ENCODE measurements at places on chromosomes 7 and 10.

- no peak for DNase-seq
These were observed 44.9 kb downstream of the MCU start for GRCh38 chr10:72736828-72737220.

GRCh38 chr10:21926949-21927348, 76.6 kb downstream of the DNAJC1 start:
- DNase-seq, result no peak

DNA sequence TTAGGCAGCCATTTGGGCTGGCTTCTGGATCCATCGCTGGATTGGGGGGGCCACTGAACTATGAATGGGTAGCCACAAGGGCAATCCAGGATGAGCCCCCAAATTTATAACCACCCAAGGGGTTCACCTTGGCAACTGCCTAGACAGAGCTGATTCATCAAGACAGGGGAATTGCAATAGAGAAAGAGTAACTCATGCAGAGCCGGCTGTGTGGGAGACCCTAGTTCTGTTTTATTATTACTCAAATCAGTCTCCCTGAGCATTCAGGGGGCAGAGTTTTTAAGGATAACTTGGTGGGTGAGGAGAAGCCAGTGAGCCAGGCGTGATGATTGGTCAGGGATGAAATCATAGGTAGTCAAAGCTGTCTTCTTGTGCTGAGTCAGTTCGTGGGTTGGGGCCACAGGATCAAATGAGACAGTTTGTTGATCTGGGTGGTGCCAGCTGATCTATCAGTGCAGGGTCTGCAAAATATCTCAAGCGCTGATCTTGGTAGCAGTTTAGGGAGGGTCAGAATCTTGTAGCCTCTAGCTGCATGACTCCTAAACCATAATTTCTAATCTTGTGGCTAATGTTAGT, 57.9 kb downstream of the DNAJB9 start:
- DNase-seq, result no peak

DNA sequence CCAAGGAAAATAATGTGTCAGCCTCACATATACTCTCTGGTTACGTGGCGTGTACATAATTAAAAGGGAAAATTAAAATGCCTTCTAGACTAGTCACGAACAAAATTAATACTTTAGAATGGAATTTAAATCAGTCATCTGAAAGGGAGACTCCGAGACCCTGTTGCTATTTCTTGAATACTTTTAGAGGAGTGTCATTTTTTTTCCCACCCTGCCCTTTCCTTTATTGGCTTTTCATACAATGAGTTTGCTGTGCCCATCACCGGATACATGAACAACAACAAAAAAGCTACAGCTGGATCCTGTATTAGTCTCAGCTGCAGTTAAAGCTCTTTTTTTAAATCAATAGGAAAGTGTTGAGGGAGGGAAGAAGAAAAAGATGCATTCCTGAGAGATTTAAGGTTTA, 20.1 kb downstream of the CYTH3 start:
- DNase-seq, result no peak

- no peak for DNase-seq
These were observed 228.4 kb downstream of the TRIL start for GRCh38 chr7:28729727-28730126.

- no peak for DNase-seq
These were observed 135.2 kb downstream of the CUX1 start for GRCh38 chr7:101952355-101953247.

GRCh38 chr7:21587139-21587784, 44.4 kb downstream of the DNAH11 start:
- DNase-seq, result no peak

DNA sequence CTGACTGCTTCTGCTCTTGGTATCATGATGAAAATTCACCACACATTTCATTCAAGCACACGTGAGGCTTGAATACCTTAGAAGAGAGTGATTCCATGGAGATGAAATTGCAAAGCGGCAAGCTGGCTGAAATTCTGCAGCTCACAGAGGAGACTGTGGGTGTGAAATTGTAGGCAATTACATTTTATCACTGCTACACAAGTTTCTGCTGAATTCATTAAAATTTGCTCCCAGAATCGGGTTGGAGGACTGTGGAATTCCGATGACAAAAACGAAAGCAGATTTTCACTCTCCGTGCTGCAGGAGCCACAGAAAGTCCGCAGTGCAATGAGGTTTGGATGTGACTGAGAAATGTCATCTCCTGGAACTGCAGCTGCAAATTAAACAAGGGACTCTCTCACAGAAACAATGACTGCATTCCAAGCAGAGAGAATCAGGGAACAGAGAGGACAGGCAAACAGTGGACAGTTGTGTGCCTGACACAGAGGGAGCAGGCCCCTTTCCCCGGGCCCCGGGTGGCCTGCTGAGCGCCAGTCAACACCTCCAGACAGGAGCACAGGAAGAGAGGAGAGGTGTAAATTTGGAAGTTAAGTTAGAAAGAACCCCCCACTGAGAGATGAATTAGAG, 109.1 kb downstream of the C10orf90 start:
- no peak for DNase-seq

DNA sequence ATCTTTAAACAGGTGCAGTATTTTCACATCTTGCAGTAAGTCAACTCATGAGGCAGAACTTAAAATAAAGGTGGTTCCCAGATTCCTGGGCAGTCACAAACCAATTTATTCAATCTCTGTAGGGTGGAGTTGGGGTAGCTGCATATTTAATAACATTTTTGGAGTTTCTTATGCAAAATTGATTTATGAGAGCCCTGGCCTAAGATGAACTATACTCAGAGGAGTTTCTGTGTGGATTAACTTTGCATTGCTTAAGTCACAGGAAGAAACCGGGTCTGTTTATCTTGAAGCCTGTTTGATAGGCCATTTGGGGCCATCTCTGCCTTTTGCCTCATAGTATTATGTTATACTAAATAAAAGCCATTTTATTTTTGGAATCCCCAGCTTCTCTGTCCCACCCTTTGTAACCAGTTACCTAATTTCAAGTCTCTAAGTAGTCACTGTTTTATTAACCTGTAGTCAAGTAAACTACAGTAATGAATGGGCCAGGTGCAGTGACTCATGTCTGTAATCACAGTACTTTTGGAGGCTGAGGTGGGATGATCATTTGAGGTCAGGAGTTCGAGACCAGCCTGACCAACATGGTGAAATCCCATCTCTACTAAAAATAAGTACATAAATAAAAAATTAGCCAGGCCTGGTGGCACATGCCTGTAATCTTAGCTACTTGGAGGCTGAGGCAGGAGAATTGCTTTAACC, 104.4 kb upstream of the FAM3C start:
- no peak for DNase-seq

DNA sequence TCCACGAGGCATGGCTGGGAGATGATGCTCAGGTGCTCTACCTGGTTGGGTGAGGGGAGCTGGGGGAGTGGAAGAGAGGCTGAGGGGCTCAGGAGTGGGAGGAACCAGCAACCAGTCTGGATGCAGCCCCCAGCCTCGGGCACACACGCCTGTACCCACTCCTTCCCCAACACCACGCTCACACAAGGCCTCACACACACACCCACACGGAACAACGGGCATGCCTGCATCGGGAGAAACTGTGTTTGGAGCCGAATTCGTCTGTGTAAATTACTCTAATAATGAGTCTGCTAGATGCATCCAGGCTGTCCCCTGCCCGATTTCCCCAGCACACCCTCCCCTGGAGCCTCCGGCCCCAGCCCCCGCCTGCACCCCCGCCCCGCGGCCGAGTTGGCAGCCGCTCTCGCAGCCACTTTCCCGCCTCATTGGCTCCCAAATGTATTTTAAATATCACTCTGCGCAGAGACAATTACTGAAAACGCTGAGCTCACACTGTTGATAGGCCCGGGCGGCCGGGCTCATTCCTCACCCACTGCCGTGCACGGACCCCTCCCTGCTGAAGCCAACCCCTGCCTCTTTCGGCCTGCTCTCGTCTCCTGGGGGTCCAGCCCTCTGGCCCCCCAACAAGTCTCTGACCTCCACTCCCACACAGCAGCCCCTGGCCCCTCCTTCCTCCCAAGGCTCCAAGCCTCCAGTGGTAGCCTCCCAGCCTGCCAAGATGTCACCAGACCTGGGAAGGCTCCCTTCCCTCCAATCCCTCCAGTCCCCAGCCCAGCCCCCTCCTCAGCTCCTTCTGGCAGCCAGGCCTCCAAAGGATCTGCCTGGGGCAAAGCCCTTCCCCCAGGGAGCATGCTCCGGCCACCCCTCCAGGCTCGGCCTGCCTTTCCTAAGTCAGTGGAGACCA, 11.1 kb downstream of the H2BK1 start:
- peak; percentile 37 for DNase-seq

DNA sequence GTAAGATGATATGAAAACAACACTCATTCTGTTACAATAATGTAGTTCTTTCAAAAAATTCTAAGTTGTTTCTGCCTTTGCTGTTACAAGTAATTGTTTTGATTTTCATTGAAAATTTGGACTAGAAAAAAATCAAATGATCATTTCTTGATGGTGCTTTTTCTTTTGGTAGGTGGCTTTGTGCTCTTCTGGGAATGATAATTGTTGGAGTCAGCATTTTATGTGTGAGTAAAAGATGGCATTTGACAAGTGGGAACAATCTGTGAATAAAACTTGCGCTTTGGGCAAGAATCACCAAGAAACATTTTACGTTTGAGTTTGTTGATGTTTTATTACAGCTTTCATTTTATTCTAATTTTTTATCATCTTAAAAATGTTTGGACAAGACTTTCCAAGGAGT, 25.9 kb downstream of the SLC18A2 start:
- DNase-seq, result no peak

- DNase-seq, result no peak
These were observed 158.1 kb downstream of the AGMO start for GRCh38 chr7:15403751-15404150.

- DNase-seq, result peak; percentile 43
These were observed 963.4 kb downstream of the CNTNAP2 start for GRCh38 chr7:147079921-147080420.

DNA sequence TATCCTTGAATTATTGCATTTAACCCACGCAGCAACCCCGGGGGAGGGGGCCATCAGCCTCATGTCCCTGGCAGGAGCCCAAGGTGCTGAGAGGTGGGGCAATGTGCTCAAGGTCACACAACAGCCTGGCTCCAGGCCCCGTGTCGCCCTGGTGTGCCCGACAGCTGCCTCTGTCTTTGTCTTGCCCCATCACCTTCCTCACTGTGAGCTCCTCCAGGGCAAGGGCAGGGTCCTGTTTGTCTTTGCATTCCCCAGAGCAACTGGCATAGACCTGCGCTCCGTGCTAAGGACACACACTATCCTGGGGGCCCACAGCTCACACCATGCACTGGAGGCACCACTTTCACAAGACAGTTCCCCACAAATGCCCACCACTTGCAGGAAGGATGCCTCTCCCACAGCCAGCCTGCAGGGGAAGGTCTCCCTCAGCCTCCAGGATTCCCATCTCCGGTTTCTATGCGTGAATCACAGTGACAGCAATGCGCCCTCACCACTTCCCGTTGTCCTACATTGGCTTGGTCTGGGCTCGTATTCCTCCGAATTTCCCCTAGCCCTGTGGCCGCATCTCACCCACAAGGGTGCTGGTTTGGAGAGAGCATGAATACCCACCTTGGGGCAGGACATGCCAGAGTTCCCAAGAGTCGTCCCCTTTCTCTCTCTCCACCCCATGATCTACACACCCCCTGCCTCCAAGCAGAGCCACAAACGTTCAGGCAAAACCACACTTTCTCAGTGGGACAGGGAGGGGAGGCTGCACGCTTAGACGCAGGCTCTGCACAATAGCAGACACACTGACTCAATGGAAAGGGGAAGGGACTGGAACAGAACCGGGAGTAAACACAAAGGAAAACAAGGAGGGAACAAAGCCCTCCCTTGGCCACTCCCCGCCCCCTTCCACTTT, 10.3 kb downstream of the ITPRIP start:
- peak; percentile 82 for DNase-seq

DNA sequence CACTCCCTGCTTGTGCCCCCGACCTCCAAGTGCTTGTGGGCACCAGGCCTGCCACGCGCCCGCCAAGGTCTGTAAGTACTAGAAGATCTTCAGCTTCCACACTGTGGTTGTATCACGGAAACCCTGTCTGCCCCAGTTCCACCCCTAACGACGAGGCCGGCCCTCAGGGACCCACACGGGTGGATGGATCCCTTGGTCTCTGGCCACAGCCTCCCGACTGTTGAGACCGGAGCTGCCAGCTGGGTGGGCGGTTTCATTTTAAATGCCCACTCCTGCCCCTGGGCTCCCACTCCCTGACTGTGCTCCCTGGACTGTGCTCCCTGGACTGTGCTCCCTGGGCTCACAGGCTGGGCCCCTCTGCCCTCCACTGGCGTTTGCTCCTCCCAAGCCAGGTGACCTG, 50.1 kb downstream of the DPYSL4 start:
- DNase-seq, result no peak

DNA sequence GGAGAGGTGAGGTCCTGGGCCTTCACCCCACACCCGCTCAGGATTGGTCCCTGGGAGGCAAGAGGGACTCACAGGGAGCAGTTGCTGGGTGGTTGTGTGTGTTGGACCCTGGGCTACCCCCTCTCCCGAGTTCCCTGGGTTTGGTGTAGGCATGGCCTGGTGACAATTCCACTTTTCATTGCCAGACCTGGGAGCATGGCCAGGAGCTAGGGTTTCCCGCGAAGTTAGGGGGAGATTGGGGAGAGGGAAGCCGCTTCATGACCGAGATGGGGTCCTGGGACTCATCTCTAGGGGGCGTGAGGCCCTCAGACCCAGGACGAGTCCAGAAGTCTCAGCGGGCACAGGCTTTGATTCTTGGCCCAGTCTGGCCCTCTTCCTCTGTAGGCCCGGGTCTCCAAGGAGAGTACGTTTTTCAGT, 606 bp downstream of the PALD1 start:
- peak; percentile 30 for DNase-seq

- DNase-seq, result no peak
These were observed 200.8 kb upstream of the PPP2R2D start for GRCh38 chr10:131700032-131700431.

DNA sequence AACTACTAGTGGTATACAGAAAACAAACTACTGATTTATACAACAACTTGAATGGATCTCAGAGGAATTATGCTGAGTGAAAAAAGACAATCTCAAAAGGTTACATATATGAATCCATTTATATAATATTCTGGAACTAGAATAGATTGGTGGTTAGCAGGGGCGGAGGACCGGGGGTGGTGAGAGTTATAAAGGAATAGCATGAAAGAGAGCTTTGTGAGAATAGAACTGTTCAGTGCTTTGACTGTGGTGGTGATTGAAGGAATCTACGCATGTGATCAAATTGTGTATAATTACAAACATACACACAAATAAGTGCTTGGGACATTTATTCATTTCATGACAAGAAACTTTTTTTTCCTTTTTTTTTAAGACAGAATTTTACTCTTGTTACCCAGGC, 19.6 kb downstream of the RAB19 start:
- DNase-seq, result no peak

DNA sequence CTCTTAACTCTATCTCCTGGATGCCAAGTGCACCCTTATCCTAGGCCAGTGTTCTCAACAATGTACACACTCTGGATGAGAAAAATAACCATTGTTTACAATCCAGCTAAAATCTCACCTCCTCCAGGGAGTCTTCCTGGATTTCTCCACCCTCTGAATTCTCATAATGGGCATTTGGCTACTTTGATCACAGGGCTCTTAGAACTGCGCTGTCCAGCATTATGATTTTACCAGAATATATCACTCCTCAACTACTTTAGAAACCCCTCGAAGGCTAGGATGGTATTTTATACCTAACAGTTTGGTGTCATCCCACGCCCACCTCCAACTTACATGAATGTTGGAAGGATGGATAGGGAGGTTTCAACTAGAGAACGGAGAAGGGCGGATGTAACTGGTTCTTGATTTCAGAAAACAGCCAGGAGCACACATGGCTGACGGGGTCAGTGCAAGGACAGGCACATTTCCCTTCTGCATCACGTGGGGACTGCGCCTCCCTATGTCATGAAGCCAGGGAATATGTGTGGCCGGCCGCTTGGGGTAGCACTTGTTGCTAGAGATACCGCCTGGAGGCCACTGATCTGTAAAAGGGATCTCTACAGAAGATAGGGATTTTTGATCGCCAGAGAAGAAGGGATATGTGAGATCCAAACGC, 1.2 kb upstream of the ATP6V0E2 start:
- DNase-seq, result peak; percentile 92
